ENCODE measurements at places on chromosomes 2 and 18. TPM values are rescaled to one million over a fixed set of nuclear protein-coding genes. Genes with fewer than 3 reads are reported as not detected.

DNA sequence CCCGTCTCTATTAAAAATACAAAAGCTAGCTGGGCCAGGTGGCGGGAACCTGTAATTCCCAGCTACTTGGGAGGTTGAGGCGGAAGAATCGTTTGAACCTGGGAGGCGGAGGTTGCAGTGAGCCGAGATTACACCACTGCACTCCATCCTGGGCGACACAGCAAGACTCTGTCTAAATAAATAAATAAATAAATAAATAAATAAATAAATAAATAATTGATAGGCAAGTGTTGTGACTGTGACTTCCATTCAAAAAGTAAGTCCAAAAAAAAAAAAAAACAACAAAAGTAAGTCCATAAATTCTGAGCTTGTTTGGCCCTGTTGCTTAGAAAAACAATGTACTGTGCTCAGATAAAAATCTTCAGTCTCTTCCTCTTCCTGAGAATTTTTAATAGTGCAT is 2.2 kb downstream of the STON1 start:
- no peaks in the 10 kb centered on the region for H3K36me3 ChIP-seq
- no peak overlapping the region for H3K27ac ChIP-seq
- no peak overlapping the region for H3K4me3 ChIP-seq
- H3K27me3 ChIP-seq: no peaks in the 10 kb centered on the region
- peaks cover 6% of the 10 kb centered on the region for H3K4me1 ChIP-seq
- no peak for DNase-seq

The PRKD3 gene
- 52.9 TPM for total RNA-seq

DNA sequence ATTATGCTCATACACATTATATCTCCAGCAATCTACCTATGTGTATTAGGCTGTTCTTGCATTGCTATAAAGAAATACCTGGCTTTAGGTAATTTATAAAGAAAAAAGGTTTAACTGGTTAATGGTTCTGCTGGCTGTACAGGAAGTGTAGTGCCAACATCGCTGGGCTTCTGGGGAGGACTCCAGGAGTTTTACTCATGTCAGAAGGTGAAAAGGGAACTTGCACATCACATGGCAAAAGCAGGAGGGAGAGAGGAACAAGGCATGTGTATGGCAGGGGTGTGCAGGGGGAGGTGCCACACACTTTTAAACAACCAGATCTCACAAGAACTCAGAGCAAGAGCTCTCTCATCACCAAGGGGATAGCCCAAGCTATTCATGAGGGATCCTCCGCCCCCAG is 715.4 kb upstream of the ZEB2 start:
- DNase-seq: no peak
- no peak overlapping the region for H3K4me3 ChIP-seq
- H3K27me3 ChIP-seq: no peaks in the 10 kb centered on the region

GRCh38 chr2:200635251-200635650 is 49.4 kb downstream of the AOX1 start:
- H3K27me3 ChIP-seq: no peaks in the 10 kb centered on the region
- peaks cover 15% of the 10 kb centered on the region for H3K36me3 ChIP-seq
- H3K4me3 ChIP-seq: no peak overlapping the region
- DNase-seq: peak; percentile 63

DNA sequence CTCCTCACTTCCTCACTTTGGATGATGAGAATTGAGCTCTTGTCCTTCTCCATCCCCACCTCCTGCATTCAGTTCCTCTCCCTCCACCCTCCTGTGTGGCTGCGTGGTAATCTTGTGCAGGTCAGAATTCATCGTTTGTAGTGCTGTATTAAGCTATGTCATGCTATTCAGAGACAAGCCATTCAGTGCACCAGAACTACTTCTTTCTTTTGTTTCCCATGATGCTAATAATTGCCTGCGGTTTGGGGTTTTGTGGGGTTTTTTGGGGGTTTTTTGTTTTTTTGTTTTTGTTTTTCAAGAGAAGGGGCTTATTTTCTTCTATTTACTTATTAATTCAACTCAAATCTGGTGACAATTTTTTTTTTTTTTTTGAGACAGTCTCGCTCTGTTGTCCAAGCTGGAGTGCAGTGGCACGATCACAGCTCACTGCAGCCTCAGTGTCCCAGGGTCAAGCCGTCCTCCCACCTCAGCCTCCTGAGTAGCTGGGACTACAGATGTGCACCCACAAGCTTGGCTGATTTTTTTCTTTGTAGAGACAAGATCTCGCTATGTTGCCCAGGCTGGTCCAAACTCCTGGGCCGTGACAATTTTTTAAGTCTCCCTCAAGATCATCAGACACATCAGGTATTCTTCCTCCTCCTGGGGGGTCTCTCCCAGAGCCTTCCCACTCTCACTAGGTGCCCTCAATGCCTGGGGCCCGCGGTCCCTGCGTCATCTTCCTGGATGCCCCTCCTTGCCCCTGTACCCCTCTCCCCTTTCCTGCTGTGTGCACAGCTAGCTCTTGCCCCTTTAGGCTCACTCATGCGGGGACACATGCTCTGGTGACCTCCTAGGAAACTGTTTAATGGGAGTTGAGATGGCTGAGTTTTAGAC is 37.8 kb downstream of the MAL start:
- peaks cover 53% of the 10 kb centered on the region for H3K27me3 ChIP-seq
- DNase-seq: no peak
- H3K36me3 ChIP-seq: no peaks in the 10 kb centered on the region
- H3K27ac ChIP-seq: no peak overlapping the region
- no peak overlapping the region for H3K4me3 ChIP-seq

The GATA6 gene
- 17.6 TPM for total RNA-seq

- DNase-seq: no peak
- no peaks in the 10 kb centered on the region for H3K36me3 ChIP-seq
- no peak overlapping the region for H3K4me3 ChIP-seq
Observed at GRCh38 chr2:215702116-215702902, 266.4 kb upstream of the FN1 start.

DNA sequence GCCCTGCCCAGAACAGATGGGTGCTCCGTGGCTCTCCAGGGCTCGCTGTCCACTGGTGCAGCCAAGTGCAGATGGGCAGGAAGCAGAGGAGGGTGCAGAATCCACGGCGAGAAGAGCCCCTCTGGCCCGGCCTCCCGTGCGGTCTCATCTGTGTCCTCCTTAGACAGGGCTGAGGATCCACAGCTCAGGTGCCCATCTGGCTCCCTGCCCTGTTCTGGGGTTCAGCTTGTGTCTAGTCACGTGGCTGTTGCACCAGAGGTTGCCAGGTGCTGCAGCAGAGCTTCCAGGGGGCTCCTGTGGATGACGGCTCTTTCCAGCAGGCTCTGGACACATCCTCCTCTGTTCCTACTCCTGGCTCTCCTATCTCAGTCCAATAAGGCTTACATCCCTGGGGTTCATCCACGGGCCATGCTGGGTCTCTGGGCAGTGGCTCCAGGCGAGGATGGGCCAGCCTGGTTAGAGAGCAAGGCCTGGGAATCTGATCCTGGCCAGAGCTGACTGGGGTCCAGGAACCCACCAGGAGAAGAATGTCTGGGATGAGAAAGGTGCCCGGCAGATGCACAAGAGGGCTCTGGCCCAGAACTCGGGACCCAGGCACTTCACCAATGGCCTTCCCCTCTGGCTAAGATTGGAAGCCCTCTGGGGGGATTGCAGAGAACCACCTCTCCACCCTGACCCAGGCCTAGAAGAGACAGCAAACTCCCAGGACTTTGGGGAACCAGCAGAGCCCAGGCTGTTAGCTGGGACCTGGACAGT is 116.3 kb upstream of the ID2 start:
- no peak overlapping the region for H3K4me3 ChIP-seq
- H3K27ac ChIP-seq: no peak overlapping the region
- no peak for DNase-seq
- H3K4me1 ChIP-seq: no peaks in the 10 kb centered on the region
- no peaks in the 10 kb centered on the region for H3K27me3 ChIP-seq
- H3K36me3 ChIP-seq: no peaks in the 10 kb centered on the region

- H3K36me3 ChIP-seq: no peaks in the 10 kb centered on the region
- no peak overlapping the region for H3K27ac ChIP-seq
- DNase-seq: no peak
Observed at GRCh38 chr2:13986119-13986720, 646.3 kb upstream of the LRATD1 start.

- no peaks in the 10 kb centered on the region for H3K27me3 ChIP-seq
- peaks cover 10% of the 10 kb centered on the region for H3K4me1 ChIP-seq
- H3K36me3 ChIP-seq: peaks cover 3% of the 10 kb centered on the region
- peak overlapping the region; percentile 63 for H3K27ac ChIP-seq
- no peak for DNase-seq
Observed at GRCh38 chr2:53768242-53768542, 588 bp downstream of the CHAC2 start.

All from GM23248 (cell line).